A172 (cell line): ENCODE measurements at places on chromosomes 4 and X. TPM values are rescaled to one million over a fixed set of nuclear protein-coding genes. Genes with fewer than 3 reads are reported as not detected.

- peak; percentile 45 for DNase-seq
Measured at GRCh38 chr4:15336410-15337167, 91.2 kb upstream of the C1QTNF7 start.

GRCh38 chr4:141702472-141703182, 66.2 kb downstream of the IL15 start:
- no peak for DNase-seq

- peak; percentile 40 for DNase-seq
Measured at GRCh38 chrX:7170898-7171297, 22.9 kb upstream of the PUDP start.

- no peak for DNase-seq
Measured at GRCh38 chrX:44568196-44568595, 25.5 kb upstream of the FUNDC1 start.

- DNase-seq: no peak
Measured at GRCh38 chrX:104679175-104679574, 113.2 kb downstream of the IL1RAPL2 start.

DNA sequence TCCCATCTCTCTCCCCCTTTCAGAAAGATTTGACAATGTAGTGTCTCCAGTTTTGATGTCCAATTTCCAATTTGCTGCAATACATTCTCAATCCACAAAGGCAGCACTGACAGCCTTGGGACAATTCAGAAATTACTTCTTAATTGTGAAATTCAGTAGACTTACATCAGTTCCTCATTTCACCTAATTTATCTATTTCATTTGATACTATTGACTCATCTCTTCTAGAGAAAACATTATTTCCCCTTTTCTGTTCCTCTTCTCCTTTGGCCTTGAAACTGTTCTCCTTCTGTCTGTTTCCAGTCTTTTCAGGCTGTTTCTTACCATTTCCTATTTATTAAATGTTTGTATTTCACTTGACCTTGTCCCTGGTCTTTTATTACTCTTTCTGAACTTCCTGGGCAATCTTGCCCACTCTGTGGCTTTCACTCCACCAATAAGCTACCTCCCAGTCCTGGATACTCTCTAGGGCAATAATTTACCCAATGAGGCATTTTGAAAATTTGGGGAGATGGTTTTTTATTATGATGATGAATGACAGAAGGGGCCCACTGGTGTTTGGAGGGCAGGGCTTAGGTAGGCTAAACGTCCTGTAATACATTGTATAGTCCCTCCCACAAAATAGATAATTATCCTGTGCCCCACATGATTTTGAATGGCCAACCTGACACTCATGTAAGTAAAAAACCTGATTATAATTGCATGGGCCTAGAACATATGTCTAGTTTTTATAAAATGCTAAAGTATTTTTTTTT, 498.0 kb upstream of the BOD1L1 start:
- no peak for DNase-seq

YY2 gene
- 4.1 and 4.3 TPM in 2 replicates for total RNA-seq

SPANXD gene
- total RNA-seq: not detected in 2 replicates

CENPVL1 gene
- not detected in 2 replicates for total RNA-seq

UGT2B17 gene
- not detected in 2 replicates for total RNA-seq

FAM133A gene
- total RNA-seq: 15.5 and 20.3 TPM in 2 replicates

PTCHD1 gene
- total RNA-seq: not detected in 2 replicates
